ENCODE measurements at places on chromosomes 7 and 10.

GRCh38 chr7:157018997-157019608, 8.6 kb upstream of the MNX1 start:
- DNase-seq, result no peak

DNA sequence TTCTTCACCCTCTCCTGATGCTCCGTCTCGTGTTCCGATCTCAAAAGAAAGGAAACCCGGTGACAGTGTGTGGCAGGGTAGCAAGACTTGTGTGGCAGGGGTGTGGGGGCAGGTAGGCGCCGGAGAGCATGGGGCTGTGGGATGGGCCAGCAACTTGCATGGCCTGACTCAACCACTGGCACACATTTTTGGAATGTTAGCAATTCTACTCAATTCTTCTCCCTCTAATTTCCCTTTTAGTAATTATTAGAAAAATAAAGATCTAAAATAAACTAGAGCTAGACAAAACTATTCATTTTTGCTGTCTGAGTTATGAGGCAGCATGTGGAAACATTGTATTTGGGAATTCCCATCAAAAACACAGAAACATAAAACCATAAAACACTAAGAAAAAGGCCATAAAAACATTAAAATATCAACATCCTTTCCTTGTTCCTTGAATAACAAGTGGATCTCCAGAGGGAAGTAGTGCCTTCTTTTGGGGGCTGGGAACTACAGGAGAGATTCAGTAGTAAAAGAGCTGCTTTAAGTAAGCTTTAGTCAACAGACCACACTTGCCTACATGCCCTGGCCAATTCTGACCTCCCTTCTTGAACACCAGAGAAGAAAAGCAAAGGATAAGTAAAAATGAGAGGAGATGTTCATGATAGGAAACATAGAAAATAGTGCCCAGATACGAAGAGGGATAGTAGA, 21.8 kb downstream of the SEMA3C start:
- DNase-seq, result no peak

- no peak for DNase-seq
These were observed 582.8 kb upstream of the NRP1 start for GRCh38 chr10:33917069-33917780.

GRCh38 chr7:34322841-34323240, 335.2 kb upstream of the NPSR1 start:
- no peak for DNase-seq

- DNase-seq, result no peak
These were observed 149.6 kb upstream of the TCERG1L start for GRCh38 chr10:131461093-131461492.

DNA sequence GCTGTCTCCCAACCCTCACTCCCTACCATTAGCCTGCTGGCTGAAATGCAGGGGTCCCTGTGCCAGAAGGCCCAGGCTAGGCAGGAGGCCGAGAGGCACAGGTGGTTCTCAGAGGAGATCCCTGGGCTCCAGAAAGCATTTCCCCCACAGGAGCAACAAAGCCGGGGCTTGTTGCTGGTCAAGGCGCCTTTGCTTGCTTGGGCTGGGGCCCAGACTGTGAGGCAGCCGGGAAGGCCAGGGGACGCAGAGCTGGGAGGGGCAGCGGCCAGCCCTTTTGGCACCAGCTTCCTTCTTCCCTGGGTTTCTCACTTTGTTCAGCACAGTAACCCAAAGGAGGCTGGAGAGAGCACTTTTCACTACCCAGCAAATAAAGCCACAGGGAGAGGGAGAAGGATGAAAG, 48.6 kb downstream of the FBXW4 start:
- DNase-seq, result no peak

GRCh38 chr7:32905175-32905662, 13.7 kb upstream of the KBTBD2 start:
- DNase-seq, result peak; percentile 55

- no peak for DNase-seq
These were observed 168.3 kb upstream of the PPP1R3A start for GRCh38 chr7:114086914-114087652.

GRCh38 chr7:141484907-141485306, 66.3 kb upstream of the AGK start:
- no peak for DNase-seq
